ENCODE measurements at places on chromosomes 16 and 17.
A peak's percentile ranks its signal among the peaks of the same experiment; 100 is the strongest.

- no peak for DNase-seq
Measured at GRCh38 chr17:2940352-2940751, 123.1 kb downstream of the OR1D5 start.

- no peak for DNase-seq
Measured at GRCh38 chr17:66580956-66581391, 253.9 kb upstream of the CACNG5 start.

GRCh38 chr17:45792437-45792836, 8.3 kb downstream of the CRHR1 start:
- no peak for DNase-seq

GRCh38 chr16:67431775-67432505, 1.0 kb downstream of the HSD11B2 start:
- no peak for DNase-seq

- DNase-seq: no peak
Measured at GRCh38 chr16:1965396-1966001, 873 bp upstream of the RPS2 start.

GRCh38 chr16:81748476-81749198, 30.5 kb upstream of the PLCG2 start:
- DNase-seq: no peak

DNA sequence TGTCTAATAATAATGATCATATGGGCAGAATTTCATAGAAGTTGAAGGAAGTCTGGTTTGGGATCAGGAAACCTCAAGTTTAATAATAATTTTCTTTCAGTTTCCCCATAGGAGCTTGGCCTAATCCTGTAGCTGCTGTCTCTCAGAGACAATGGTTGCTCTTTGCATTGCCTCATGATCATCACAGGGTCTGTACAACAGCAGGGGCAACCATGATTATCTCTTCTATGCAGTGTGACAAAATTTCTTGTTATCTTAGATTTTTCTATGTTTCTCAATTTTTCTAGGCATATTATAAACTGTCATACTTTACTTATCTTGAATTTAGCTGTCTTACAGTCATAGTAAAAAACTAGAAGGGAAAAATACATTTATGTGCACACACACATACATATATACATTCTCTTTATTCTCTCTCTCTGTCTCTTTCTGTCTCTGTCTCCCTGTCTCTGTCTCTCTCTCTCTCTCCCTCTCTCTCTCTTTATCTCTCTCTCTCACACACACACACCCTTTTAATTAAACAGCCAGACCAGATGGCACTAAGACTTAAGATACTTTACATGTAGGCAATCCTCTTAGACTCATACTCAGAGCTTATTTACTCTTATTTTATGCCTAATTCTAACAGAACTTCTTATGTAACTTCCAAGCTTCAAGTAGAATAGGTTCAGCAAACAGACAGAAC, 30.5 kb downstream of the SMIM36 start:
- no peak for DNase-seq

GRCh38 chr17:39927929-39928857, 661 bp downstream of the LRRC3C start:
- no peak for DNase-seq

GRCh38 chr17:79033741-79034501, 10.0 kb downstream of the C1QTNF1 start:
- DNase-seq: no peak

GRCh38 chr16:27254262-27254811, 14.2 kb downstream of the NSMCE1 start:
- no peak for DNase-seq

- DNase-seq: no peak
Measured at GRCh38 chr17:82536512-82537201, 17.1 kb downstream of the FOXK2 start.

- DNase-seq: no peak
Measured at GRCh38 chr17:16975277-16975651, 3.3 kb upstream of the TNFRSF13B start.

GRCh38 chr16:1545044-1546040, 11.9 kb downstream of the TMEM204 start:
- DNase-seq: no peak

- DNase-seq: no peak
Measured at GRCh38 chr16:85289760-85290625, 177.7 kb upstream of the CIBAR2 start.

- no peak for DNase-seq
Measured at GRCh38 chr17:19304751-19305150, 57.8 kb downstream of the B9D1 start.

DNA sequence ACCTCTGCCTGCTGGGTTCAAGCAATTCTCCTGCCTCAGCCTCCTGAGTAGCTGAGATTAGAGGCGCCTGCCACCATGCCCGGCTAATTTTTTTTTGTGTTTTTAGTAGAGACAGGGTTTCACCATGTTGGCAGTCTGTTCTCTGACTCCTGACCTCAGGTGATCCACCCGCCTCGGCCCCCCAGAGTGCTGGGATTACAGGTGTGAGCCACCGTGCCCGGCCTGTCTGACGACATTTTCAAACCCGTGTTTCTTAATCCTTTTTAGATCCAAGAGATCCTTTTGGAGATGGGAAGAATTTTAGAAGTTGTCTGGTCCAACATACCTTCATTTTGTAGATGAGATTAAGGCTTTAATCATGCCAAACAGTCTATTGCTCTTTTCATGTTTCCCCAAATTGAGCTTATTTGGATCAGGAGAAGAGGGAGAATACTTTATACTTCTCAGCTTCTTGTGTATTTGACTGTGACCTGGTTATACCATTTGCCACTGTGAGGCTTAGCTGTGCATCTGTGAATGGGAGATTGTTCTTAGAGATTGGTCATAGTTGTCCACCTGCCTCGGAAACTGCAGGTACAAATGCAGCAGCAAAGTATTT, 25.8 kb downstream of the USP10 start:
- no peak for DNase-seq

GRCh38 chr17:63519116-63519881, 3.9 kb upstream of the KCNH6 start:
- DNase-seq: no peak

DNA sequence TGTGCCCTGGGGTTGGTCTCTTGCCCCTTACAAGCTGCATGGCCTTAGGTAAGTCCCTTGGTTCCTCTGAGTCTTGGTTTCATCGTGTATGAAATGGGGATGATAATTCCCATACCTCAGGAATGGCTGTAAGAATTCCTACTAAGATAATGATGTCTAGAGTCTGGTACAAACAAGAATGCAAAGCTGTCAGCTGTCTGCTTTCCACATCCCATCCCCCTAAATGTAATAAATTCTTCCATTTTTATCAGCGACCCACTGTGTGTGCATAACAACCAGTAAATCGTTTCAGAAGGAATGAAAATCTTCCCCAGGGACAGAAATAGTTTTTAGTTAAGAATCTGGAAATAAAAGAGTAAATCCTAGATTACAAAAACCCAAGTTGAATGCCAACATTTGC, 95.4 kb downstream of the CPPED1 start:
- no peak for DNase-seq

GRCh38 chr17:68011199-68011665, 15.0 kb upstream of the C17orf58 start:
- DNase-seq: peak; percentile 62

GRCh38 chr17:28204751-28205150, 114.2 kb upstream of the TMEM97 start:
- no peak for DNase-seq

DNA sequence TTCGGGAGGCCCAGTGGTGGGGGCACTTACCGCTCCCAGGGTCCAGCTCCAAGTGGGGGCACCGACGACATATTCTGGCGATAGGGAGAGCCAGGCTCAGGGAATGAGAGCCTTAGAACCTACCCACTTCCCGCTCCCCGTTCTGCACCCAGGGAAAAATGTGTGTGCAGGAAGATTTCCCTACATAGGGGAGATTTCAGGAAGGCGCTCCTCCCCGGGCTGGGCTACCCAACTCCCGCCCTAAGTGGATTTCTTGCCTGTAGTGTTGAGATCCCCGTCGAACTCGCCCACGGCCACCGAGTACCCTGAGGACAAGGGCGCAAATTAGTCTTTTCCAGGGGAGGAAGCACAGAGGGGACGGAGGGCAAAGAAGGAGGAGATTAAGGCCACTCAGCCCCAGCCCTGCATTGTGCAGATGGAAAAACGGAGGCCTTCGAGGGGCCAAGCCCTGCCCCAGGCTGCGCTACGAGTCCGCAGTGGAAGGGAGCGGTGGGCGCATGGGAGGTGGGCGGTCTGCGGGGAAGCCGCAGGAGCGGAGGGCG, 5.1 kb downstream of the ITGA2B start:
- no peak for DNase-seq

DNA sequence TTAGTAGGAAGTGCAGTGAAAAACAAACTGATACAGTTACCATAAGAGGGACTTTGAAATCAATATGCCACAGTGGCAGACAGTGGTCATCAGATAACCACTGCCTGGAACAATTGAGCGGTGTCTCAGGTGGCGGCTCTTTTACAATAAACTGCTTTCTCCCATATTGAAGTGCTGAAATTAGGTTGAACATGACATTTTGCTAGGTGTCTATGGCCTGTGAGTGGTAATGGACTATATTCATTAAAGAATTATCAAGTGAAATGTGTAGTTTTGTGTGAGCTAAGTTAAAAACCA, 214.7 kb downstream of the RPTOR start:
- no peak for DNase-seq

GRCh38 chr17:13593757-13594156, 8.0 kb downstream of the HS3ST3A1 start:
- DNase-seq: no peak

DNA sequence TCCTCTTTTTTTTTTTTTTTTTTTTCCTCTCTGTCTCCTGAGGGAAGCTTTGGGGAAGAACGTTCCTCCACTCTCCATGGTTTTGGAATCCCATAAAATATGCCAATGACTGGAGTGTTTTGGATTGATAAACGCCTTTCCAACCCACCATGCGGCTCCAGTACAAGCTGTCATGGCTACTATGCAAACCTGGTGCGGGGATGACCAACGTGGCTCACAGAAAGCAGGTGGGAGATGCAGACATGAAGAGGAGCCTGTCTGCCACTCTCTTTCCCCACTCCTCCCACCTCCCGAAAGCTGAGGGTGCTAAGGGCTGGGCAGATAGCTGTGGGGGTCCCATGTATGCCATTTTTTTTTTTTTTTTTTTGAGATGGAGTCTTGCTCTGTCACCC, 69.9 kb upstream of the SEC14L1 start:
- DNase-seq: no peak

GRCh38 chr17:2478458-2478857, 33.2 kb downstream of the METTL16 start:
- no peak for DNase-seq

DNA sequence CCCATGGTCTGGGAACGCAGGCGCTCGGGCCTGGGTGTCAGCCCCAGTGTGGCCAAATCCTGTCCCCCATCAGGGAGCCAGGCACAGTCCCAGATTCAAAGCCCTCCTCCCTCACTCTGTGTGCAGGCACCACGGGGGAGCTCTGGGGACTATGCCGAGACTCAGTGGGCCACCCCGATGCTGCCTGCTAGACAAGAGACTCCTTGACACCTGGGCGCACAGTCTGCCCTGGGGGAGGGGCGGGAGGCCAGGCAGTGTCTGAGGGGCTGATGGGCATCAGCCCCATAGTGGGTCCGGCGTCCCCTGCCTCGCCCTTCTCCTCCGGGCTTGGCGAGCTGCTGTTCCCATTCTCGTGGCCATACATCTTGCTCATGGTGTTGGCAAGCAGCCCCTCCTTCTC, 8.5 kb upstream of the CD79B start:
- DNase-seq: no peak

DNA sequence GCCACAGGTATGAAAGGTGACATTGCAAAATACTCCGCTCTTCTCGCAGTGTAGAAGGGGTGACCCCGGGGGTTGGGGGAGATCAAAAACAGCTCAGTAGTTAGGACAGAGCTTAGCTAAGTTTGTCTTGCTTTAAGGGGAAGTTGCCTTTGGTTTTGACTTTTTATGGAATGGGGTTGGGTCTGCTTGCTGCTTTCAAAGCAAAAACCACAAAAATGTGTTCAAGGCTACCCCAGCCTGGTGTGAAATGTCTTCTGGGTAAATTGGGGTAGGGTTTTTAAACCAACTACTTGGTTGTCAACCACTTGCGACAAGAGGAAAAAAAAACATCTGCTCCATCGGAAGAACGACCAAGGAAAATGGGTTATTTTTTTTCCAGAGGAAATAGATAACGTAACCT, 6.2 kb downstream of the FUS start:
- DNase-seq: no peak

DNA sequence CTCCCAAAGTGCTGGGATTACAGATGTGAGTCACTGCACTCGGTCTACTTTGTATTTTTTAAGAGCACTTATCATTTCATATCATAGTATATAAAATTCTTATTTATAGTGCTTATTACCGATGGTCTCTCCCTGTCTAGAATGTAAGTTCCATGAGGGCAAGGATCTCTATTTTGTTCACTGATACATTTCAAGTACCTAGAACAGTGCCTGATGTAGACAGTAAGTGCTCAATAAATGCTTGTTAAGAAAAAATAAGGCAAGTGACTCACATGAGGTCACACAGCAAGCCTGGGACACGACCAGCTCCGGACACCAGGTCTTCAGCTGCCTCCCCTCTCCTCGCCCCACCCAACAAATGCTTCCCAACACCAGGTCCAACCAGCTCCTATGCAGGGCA, 23.9 kb downstream of the TRPV3 start:
- no peak for DNase-seq

GRCh38 chr16:78443542-78444364, 344.3 kb downstream of the WWOX start:
- DNase-seq: no peak

GRCh38 chr16:82425661-82426060, 201.1 kb upstream of the CDH13 start:
- no peak for DNase-seq

DNA sequence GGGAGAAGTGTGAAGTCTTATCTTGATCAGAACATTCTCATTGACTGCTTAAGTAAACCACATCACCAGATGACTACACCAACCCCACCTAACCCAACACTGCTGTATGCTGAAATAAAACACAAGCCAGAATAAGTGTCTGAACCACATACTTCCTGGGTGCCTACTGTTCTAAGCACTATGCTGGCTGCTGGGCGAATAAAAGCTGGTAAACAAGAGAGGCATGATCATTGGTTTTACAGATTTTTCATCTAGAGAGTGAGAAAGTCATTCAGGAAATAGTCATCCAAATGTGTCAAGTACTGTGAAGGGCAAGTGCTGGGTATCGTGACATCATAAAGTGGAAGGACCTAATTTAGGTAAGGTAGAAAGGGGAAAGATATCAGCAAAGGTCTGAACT, 199.0 kb upstream of the SOX9 start:
- no peak for DNase-seq

GRCh38 chr16:88784074-88784855, 755 bp downstream of the PIEZO1 start:
- no peak for DNase-seq

GRCh38 chr16:10040136-10041080, 141.8 kb downstream of the GRIN2A start:
- no peak for DNase-seq

GRCh38 chr16:706189-707061, 824 bp upstream of the FBXL16 start:
- DNase-seq: no peak

Measured in activated T-cell treated with anti-CD3 and anti-CD28 coated beads for 48 hours (primary cell).